ENCODE measurements at places on chromosomes 13 and 19. TPM values are rescaled to one million over a fixed set of nuclear protein-coding genes. Genes with fewer than 3 reads are reported as not detected.

PRKCSH gene
- total RNA-seq = 288 TPM

DNA sequence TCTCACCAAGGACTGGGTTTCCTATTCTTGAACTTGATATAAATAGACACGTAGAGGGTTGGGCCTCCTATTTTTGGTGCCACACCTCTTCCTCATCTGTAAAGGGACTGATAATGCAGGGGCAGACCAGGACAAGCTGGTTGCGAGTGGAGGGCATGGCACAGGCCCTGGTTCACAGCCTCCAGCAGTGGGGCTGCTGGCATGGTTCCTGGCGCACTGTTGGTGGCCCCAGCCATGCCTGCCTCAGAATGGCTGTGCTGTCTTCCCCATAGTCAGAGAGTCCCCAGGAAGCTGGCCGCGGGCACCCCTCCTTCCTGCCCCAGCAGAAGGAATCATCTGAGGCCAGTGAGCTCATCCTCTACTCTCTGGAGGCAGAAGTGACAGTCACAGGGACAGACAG is 10.5 kb upstream of the OVOL3 start:
- no peak for DNase-seq

ZNF266 gene
- total RNA-seq = 25.3 TPM

ZNF730 gene
- total RNA-seq = 0.85 TPM

NOTCH3 gene
- total RNA-seq = not detected

TIMM50 gene
- 143 TPM for total RNA-seq
